ENCODE measurements at places on chromosomes 16 and 17. TPM values are rescaled to one million over a fixed set of nuclear protein-coding genes. Genes with fewer than 3 reads are reported as not detected.

DNA sequence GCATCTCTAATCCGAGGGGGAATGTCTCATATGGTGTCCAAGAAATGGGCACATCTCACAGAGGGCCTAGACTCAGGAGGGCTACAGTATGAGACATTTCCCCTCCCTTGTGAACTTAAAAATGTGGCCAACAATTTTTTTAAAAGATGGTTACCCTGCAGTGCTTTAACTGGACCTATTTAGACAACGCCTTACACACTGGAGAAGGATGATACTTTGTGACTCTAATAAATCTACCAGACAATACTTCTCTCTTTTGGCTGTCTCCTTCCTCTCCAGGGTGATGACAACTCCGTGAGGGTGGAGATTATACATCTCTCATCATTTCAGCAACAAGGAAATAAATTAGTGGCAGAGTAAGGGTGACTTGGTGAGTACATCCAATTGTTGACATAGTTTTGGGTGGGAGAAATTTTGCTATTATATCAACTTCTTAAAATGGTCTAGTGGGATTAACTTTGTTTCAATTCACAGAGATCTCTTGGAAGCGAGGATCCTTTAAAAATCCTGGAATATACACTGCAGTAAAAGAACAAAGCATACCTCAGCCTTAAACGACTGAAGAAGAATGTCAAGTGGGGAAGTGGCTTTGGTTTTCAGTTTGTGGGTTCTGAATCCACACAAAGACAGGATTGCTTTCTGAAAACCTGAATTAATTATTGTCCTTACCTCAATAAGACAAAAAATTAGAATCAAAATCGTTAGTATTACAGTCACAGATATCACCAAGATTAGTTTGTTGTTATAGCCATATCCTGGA lies 89.8 kb downstream of the KPNA2 start:
- DNase-seq, result no peak

GRCh38 chr17:78817123-78817522 lies 23.5 kb downstream of the USP36 start:
- DNase-seq, result no peak

DNA sequence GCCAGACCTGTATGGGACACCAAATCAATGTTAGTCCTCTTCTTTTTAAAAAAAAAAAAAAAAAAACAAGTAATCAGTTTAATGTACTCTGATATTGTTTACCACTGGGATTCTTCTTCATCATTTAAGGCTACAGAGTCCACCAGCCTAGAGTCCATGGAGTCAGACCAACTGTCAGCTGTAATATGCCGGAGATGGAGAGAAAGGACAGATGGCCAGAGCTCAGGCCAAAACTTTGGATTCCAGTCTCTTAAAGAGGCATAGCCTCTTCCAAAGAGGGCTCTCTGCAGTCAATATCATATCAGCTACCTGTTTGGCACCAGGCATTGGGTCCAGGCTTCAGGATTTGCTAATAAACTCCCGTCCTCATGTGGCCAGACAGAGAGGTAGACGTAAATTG lies 469.6 kb upstream of the HSBP1 start:
- DNase-seq, result no peak

DNA sequence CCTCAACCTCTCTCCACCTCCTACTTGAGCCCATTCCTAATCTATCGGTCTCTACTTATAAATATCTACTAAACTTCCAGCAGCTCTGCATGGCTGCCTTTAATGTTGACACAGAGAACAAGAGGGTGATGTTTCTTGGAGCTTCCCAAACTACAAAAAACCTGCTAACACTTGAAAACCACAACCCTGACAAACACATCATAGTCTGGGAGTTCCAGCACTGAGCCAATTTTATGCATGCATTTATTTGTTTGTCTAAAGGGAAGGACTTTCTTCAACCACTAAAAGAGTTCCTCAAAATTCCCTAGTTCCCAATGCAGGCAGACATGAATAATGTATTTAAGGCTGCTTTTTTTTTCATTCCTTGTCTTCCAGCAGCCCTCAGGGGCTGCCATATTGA lies 331.8 kb upstream of the XYLT1 start:
- DNase-seq, result no peak

DNA sequence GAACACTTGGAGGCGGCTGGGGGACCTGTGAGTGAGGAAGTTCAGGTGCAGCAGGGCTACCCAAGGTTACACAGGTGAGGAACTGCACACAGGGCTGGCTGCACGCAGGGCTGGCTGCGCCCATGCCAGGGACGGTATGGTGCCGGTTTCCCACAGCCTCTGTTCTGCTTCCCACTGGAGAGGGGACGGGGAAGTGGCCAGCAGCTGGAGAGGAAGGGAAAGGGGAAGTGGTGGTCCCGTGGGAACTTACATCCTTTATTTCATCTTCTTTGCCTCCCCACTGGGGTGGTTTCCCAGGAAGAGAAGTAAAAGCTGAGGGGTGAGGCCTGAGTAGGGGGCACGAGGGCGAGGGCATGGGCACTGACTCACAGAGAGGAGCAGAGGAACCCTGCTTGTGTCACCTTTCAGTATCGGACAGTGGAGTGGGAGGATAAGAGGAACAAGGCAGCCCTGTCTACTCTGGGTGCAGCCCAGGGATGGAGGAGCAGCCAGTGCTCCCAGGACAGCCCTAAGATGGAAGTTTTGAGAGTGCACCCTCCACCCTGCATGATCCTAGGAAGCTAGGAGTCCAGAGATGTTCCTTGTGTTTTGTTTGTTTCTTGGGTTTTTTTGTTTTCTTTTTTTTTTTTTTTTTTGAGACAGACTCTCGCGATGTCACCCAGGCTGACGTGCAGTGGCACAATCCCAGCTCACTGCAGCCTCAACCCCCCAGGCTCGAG lies 25.5 kb upstream of the CDH1 start:
- DNase-seq, result peak; percentile 41

DNA sequence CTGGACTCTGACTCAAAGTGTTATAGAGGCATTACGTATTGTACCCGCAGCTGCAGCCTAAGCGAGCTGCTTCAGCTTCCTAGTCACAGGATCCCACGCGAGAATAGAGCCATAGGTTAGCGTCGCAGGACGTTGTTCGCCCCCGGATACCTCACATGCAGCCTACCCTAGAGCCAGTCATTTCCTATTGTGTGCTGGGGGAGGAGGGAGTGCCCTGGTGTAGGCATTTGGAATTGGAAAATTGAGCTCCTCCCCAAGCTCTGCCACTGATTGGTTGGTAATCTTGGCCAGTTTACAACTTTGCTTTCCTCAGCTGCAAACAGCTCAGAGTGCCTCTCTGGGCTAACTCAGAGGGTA lies 530 bp downstream of the NAA60 start:
- no peak for DNase-seq

DNA sequence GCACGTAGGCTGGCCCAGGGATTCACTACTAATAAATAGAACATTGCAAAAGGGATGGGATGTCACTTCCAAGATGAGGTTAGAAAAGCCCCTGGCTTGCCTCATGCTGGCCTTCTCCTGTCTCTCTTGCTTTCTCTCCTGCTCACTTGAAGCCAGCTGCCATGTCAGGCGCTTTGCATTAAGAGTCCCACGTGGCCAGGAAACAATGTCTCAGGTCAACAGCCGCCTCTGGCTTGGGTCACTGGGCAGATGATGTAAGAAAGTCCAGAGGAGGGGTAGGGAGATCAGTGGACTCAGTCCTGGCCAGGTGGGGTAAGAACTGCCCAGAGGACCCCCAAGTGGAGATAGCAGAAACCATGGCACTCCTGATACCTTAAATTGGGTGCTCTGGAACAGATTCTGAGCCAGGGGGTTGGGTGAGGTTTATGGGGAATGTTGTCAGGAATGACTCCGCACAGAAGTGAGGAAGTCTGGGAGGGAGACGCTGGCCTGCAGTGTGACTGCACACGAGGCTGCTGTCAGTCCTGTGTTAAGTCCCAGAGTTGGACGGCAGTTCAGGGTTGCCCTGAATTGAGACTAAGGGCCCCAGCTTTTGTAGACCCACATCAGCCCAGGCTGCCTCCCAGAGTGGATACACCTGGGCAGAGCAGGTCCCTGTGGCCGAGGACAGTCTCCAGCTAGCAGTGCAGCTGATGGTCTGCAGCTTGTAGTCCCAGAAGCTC lies 17.7 kb downstream of the C16orf82 start:
- DNase-seq, result no peak

GRCh38 chr16:87703835-87704375 lies 61.9 kb downstream of the KLHDC4 start:
- DNase-seq, result no peak

MED13 gene
- 25.7 TPM for total RNA-seq

GRCh38 chr16:66508248-66508913 lies 41.5 kb downstream of the TK2 start:
- no peak for DNase-seq

DNA sequence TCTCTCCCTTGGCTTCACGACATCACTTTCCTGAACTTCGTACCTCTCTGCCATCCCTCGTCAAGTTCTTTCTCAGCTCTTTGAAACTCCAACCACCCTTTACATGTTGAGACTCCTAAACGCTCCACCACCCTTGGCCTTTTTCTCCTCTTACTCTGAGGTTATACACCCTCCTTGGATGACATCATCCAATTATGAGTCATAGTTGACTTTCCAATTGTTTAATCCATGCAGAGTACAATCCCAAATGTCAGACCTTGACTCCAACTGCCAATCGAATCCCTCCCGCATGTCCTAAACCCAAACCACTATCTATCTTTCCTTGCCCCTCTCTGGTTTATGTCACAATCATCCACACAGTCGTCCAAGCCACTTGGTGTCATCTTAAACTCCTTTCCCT lies 18.4 kb upstream of the C16orf82 start:
- no peak for DNase-seq

DNA sequence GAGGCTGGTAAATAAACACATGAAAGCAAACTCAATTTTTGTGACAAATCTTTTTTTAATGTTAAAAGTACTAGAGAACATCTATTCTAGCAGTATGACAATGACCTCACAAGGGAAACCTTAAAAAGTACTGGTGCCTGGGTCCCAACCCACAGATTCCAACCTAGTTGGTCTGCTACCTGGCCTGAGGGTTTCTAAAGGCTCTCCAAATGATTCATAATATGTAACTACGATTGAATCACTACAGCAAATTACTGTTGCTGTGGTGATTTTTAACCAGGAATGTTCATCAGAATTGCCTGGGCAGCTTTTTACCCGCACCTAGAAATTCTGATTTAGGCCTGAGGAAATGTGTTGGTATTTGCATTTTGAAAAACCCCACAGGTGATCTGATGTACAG lies 26.1 kb downstream of the CDR2 start:
- no peak for DNase-seq

MYLK3 gene
- 274 TPM for total RNA-seq

DNA sequence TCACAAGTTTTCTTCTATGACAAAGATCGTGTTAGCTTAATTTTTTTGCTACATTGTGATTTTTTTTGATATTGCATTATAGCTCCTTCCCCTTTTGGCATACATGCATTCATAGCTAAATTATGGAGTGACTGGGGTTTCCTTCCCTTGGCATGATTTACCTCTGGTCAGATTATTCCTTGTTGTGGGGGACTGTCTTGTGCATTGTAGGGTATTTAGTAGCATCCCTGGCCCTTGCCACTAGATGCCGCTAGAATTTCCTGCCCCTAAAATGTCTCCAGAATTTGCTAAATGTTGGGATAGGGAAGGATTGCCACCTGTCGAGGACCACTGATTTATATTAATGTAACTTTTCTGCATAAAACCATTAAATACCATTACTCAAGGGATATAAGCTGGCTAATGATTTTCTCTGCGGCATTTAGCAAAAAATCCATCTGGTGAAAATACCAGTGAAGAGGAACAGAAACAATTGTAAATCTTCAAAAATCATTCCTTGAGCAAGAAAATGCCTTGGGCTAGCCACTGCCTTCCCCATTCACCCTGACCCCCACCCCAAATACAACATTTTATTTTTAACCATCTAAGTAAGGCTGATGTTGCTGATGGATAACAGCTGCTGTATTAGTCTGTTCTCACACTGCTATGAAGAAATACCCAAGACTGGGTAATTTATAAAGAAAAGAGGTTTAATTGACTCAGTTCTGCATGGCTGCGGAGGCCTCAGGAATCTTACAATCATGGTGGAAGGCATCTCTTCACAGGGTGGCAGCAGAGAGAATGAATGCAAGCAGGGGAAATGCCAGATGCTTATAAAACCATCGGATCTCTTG lies 195.2 kb downstream of the MAP2K6 start:
- DNase-seq, result no peak

WFIKKN1 gene
- total RNA-seq, result 0.10 TPM

GRCh38 chr17:65848751-65849150 lies 287.3 kb upstream of the AXIN2 start:
- no peak for DNase-seq

GRCh38 chr17:82059272-82060000 lies 6.2 kb downstream of the DUS1L start:
- DNase-seq, result peak; percentile 24

DNA sequence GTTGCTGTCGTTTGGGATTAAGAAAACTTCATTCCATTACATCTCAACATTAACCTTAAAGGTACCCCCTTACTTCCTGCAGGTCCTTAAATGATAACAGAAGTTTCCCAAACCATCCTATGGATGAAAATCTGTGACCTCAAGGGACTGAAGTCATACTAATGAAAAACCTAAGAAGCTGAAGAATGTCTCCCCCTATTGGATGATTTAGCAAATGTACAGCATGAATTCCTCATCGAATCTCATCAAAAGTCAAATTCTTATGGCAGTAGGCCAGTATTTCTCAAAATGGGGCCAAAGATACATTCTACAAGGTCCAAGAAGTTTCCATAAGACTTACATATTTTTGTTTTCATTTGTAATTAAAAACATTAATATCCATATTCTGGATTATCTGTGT lies 13.5 kb downstream of the SCO1 start:
- DNase-seq, result no peak

- DNase-seq, result peak; percentile 91
Measured at GRCh38 chr17:57892820-57893595, 43.2 kb upstream of the MRPS23 start.

- DNase-seq, result peak; percentile 45
Measured at GRCh38 chr17:75894049-75894733, 2.6 kb downstream of the TRIM65 start.

- DNase-seq, result no peak
Measured at GRCh38 chr16:86831366-86831765, 253.0 kb downstream of the FOXL1 start.

OR3A1 gene
- not detected for total RNA-seq

DNA sequence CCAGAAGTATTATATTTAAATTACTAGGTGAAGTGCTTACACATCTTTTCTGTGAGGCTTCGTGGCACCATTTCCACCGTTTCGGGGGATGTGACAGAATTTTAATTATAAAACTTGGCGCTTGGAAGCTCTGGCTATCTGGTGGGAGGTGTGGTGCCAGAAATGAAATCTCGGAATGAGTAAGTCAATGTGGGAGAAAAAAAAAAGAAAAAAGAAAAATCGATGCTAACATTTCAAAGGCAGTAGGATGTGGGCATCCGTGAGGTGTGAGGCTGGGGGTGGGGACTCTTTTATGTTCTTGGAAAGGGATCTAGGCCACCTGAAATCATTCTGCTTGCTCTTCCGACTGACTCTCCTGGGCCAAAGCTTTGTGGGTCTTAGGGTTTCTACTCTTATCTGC lies 21.9 kb downstream of the CPPED1 start:
- DNase-seq, result no peak

GRCh38 chr17:48954300-48954755 lies 9.7 kb upstream of the SNF8 start:
- DNase-seq, result no peak

TLCD2 gene
- total RNA-seq, result 1.7 TPM

- no peak for DNase-seq
Measured at GRCh38 chr16:143047-143446, 4.6 kb upstream of the NPRL3 start.

Data from left ventricle myocardium superior (tissue), 1 donor.